ENCODE measurements at places on chromosomes 3 and 15. TPM values are rescaled to one million over a fixed set of nuclear protein-coding genes. Genes with fewer than 3 reads are reported as not detected.

Gene PGBD4
- 0.68 TPM for polyA plus RNA-seq

Gene FILIP1L
- polyA plus RNA-seq, result not detected

Gene CATSPER2
- 1.9 TPM for polyA plus RNA-seq

Gene KCNMB3
- 1.7 TPM for polyA plus RNA-seq

Gene GABRG3
- 0.17 TPM for polyA plus RNA-seq

Gene RARB
- 0.15 TPM for polyA plus RNA-seq

Gene GRIP2
- 2.5 TPM for polyA plus RNA-seq

Gene P2RY13
- not detected for polyA plus RNA-seq

Gene CPNE9
- 6.0 TPM for polyA plus RNA-seq

Gene RNU5B-1
- not detected for polyA plus RNA-seq

Gene MORC1
- not detected for polyA plus RNA-seq

Gene GP9
- polyA plus RNA-seq, result not detected

Gene NR2E3
- polyA plus RNA-seq, result 0.80 TPM

Gene TJP1
- 32.2 TPM for polyA plus RNA-seq

Gene POLQ
- 2.5 TPM for polyA plus RNA-seq

Gene CCDC71
- polyA plus RNA-seq, result 70.7 TPM

Gene LYSMD4
- polyA plus RNA-seq, result 7.5 TPM

Gene DAZL
- 1.7 TPM for polyA plus RNA-seq

Gene TGM5
- not detected for polyA plus RNA-seq

Gene ANP32A
- 46.8 TPM for polyA plus RNA-seq

Gene SLC2A2
- not detected for polyA plus RNA-seq

Gene CTXN2
- polyA plus RNA-seq, result 0.08 TPM

Gene GP5
- 0.05 TPM for polyA plus RNA-seq

Gene IGSF11
- 3.8 TPM for polyA plus RNA-seq

Gene WDR93
- 0.03 TPM for polyA plus RNA-seq

Gene CLDN16
- 0.02 TPM for polyA plus RNA-seq

Gene FOXL2
- 0.59 TPM for polyA plus RNA-seq

Gene EXD1
- polyA plus RNA-seq, result 0.08 TPM

Gene HIGD2B
- polyA plus RNA-seq, result not detected

Gene APOD
- not detected for polyA plus RNA-seq

Gene IP6K2
- polyA plus RNA-seq, result 166 TPM

Gene TMEM45A
- 6.9 TPM for polyA plus RNA-seq

Gene XCR1
- polyA plus RNA-seq, result 0.19 TPM

Gene ACVR2B
- 32.2 TPM for polyA plus RNA-seq

Gene SERPINI2
- polyA plus RNA-seq, result not detected

Gene SGO1
- 6.9 TPM for polyA plus RNA-seq

Gene LYZL4
- not detected for polyA plus RNA-seq

Gene GPR160
- 14.3 TPM for polyA plus RNA-seq

Gene SAMD7
- not detected for polyA plus RNA-seq

Gene TNIK
- 8.0 TPM for polyA plus RNA-seq

Gene GOLGA8Q
- polyA plus RNA-seq, result not detected

Gene CKMT1B
- polyA plus RNA-seq, result 91.3 TPM

Gene SPESP1
- polyA plus RNA-seq, result not detected

Gene SPINK8
- polyA plus RNA-seq, result not detected

Gene CEP70
- polyA plus RNA-seq, result 2.8 TPM

Gene GMNC
- polyA plus RNA-seq, result 0.05 TPM

Gene CHRNA5
- polyA plus RNA-seq, result 5.4 TPM

Gene VGLL3
- polyA plus RNA-seq, result 21.6 TPM
